CD8-positive, alpha-beta memory T cell (primary cell): ENCODE measurements at places on chromosomes 5 and 9.

GRCh38 chr5:33372721-33373472 is 67.9 kb upstream of the TARS1 start:
- DNase-seq: no peak
- H3K4me1 ChIP-seq: no peaks in the 10 kb centered on the region
- H3K4me3 ChIP-seq: no peak overlapping the region
- no peaks in the 10 kb centered on the region for H3K36me3 ChIP-seq
- H3K27me3 ChIP-seq: no peaks in the 10 kb centered on the region

DNA sequence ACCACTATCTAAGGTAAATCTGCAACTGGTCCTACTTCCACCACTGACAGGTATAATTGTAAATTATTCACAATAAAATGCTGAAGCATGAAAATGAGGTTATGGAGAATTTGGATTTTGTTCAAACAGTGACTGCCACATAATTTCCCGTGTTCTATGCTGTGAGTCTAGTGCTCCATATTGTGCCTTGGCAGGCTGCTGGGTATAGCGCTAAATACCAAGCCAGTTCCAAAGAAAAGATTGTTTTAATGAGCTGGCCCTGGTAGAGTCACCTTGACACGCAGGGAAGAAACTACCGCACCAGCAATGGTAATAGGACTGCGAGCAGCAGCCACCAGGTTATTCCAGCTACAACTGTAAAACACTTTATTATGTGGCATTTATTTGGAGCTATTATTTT is 30.4 kb downstream of the PSMB7 start:
- peaks cover 11% of the 10 kb centered on the region for H3K4me1 ChIP-seq
- H3K4me3 ChIP-seq: no peak overlapping the region
- DNase-seq: no peak
- H3K27ac ChIP-seq: no peak overlapping the region
- no peaks in the 10 kb centered on the region for H3K27me3 ChIP-seq
- H3K36me3 ChIP-seq: peaks cover 23% of the 10 kb centered on the region

DNA sequence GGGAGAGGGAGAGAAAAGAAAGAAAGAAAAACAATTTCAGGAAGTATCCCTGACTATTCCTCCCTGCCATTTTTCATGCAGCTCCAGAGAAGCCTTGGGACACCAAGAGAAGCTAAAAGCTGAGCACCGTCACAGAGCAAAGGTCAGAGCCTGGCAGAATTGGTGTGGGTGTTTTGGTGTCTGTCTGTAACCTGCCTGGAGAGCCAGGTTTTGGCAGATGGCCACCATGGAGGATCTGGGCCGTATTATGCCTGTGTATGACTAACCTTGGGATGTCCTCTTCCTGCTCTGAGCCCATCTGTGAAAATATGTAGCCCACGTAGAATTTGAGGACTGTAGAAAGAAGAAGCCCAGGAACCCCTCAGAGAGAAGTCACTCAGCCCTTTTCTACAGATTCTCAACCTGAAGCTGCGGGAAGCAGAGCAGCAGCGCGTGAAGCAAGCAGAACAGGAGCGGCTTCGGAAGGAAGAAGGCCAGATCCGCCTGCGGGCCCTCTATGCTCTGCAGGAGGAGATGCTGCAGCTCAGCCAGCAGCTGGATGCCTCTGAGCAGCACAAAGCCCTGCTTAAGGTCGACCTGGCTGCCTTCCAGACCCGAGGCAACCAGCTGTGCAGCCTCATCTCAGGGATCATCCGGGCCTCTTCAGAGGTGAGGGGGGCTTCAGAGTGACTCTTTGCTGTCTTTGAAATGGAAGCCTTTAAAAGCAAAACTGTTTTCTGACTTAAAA is 18.8 kb downstream of the GLE1 start:
- no peak overlapping the region for H3K27ac ChIP-seq
- H3K27me3 ChIP-seq: no peaks in the 10 kb centered on the region
- peaks cover 41% of the 10 kb centered on the region for H3K36me3 ChIP-seq
- H3K4me1 ChIP-seq: no peaks in the 10 kb centered on the region
- no peak overlapping the region for H3K4me3 ChIP-seq

- no peak overlapping the region for H3K4me3 ChIP-seq
- DNase-seq: no peak
- H3K27me3 ChIP-seq: no peaks in the 10 kb centered on the region
- H3K4me1 ChIP-seq: no peaks in the 10 kb centered on the region
- H3K36me3 ChIP-seq: no peaks in the 10 kb centered on the region
These were observed 243.2 kb downstream of the CDK5RAP2 start for GRCh38 chr9:120336753-120337090.

GRCh38 chr9:119852390-119852789 is 483.2 kb upstream of the BRINP1 start:
- no peaks in the 10 kb centered on the region for H3K36me3 ChIP-seq
- no peak overlapping the region for H3K27ac ChIP-seq
- H3K27me3 ChIP-seq: no peaks in the 10 kb centered on the region
- no peaks in the 10 kb centered on the region for H3K4me1 ChIP-seq
- no peak for DNase-seq

- H3K27ac ChIP-seq: no peak overlapping the region
- H3K27me3 ChIP-seq: no peaks in the 10 kb centered on the region
- no peak for DNase-seq
- no peak overlapping the region for H3K4me3 ChIP-seq
These were observed 22.0 kb downstream of the MAP3K1 start for GRCh38 chr5:56837381-56837780.

GRCh38 chr9:136618580-136619547 is 43.9 kb upstream of the EGFL7 start:
- H3K4me3 ChIP-seq: no peak overlapping the region
- H3K27me3 ChIP-seq: no peaks in the 10 kb centered on the region
- H3K27ac ChIP-seq: no peak overlapping the region

DNA sequence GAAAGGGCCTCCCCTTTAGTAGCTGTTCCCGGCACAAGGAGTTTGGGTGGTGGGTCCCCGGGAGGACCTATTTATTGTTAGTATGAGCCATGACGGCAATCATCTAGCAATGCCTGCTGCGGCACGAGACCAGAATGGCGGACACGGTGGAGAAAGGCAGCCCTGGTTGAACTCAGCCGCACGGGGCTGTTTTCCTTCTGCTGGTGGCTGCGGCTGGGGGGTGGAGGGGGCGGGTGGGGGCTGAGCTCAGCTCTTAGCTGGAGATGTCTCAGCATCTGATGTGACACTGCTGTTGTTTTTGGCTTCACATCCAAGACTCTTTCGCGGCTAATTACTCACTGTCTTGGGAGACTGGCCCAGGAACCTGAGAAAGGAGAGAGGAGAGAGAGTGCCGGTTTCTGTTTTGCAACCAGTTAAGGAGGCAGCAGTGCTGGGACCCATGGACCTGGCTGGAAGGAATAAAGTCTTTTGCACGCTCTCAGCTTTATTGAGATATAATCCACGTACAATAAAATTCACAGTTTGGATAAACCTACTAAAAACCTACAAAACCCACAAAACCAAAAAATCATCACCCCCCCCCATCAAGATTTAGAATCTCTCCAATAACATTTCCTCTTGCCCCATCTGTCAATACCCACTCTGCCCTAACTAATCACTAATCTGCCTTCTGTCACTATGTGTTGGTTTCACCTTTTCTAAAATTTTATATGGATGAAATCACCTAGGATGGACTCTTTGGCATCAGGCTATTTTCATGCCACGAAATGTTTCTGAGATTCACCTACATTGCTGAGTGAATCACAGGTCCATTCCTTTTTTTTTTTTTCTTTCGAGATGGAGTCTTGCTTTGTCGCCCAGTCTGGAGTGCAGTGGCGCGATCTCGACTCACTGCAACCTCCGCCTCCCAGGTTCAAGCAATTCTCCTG is 81.8 kb upstream of the NEURL1B start:
- DNase-seq: no peak
- H3K4me3 ChIP-seq: no peak overlapping the region
- H3K27ac ChIP-seq: no peak overlapping the region

GRCh38 chr9:117290856-117291622 is 123.8 kb downstream of the ASTN2 start:
- no peak overlapping the region for H3K27ac ChIP-seq
- no peaks in the 10 kb centered on the region for H3K4me1 ChIP-seq
- no peak for DNase-seq
- H3K27me3 ChIP-seq: no peaks in the 10 kb centered on the region
- H3K36me3 ChIP-seq: no peaks in the 10 kb centered on the region
- H3K4me3 ChIP-seq: no peak overlapping the region

GRCh38 chr9:103245369-103245768 is 250.2 kb downstream of the CYLC2 start:
- no peaks in the 10 kb centered on the region for H3K36me3 ChIP-seq
- DNase-seq: no peak
- no peak overlapping the region for H3K4me3 ChIP-seq
- no peaks in the 10 kb centered on the region for H3K4me1 ChIP-seq
- no peaks in the 10 kb centered on the region for H3K27me3 ChIP-seq

DNA sequence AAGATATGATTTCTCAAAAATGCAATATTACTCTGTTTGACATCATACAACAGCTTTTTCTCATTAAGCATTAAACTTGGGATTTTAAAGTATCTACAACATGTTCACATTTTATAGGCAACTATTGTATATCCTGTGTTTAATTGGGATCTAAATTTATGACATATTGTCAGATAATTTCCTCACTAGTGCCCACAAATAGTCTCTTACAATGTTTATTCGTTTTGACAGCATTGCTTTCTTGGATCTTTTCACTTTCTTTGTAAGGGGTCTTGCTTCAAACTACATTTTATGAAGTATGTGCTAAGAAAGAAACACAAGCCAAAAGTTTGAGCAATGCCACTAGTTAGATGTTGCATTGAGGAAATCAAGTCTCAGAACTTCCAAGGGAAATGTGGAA is 285.1 kb downstream of the TMEM167A start:
- H3K4me1 ChIP-seq: no peaks in the 10 kb centered on the region
- H3K27ac ChIP-seq: no peak overlapping the region
- no peak overlapping the region for H3K4me3 ChIP-seq
- no peaks in the 10 kb centered on the region for H3K36me3 ChIP-seq
- no peak for DNase-seq
- H3K27me3 ChIP-seq: no peaks in the 10 kb centered on the region

DNA sequence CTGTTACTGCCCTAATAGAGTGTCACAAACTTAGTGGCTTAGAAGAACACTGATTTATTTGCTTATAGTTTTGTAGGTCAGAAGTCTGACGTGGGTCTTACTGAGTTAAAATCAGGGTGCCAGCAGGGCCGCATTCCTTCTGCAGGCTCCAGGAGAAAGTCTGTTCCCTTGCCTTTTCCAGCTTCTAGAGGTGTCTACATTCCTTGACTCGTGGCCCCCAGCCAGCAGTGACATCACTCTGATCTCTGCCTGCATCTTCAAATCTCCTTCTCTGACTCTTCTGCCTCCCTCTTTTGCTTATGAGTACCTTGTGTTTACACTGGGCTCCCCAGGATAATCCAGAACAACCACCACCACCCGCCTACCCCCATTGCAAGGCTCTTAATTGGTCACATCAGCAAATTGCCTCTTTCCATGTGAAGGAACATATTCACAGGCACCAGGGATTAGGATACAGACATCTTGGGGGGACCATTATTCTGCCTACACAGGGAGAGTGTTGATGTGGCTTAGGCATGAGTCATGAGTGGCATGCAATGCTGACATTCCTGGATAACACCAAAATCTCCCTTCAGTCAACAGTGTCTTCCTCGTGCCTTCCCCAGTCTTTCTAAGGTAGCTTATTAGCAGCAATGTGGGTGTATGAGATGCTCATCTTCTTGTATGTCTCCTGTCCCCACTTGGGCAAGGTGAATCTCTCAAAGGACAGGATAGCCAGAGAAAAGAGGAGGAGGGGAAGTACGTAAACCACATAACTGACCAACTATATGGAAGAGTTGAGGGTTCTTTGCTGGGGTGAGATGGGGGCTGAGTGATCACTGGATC is 24.4 kb downstream of the CYFIP2 start:
- no peak overlapping the region for H3K4me3 ChIP-seq
- DNase-seq: no peak
- peaks cover 52% of the 10 kb centered on the region for H3K4me1 ChIP-seq
- H3K36me3 ChIP-seq: peaks cover 61% of the 10 kb centered on the region
- H3K27me3 ChIP-seq: no peaks in the 10 kb centered on the region

GRCh38 chr5:88967633-88968585 is 84.9 kb upstream of the MEF2C start:
- H3K27ac ChIP-seq: no peak overlapping the region
- H3K36me3 ChIP-seq: no peaks in the 10 kb centered on the region
- DNase-seq: no peak
- H3K4me3 ChIP-seq: no peak overlapping the region
- H3K4me1 ChIP-seq: no peaks in the 10 kb centered on the region

- peaks cover 33% of the 10 kb centered on the region for H3K4me1 ChIP-seq
- DNase-seq: no peak
- H3K27ac ChIP-seq: peak overlapping the region; percentile 100
- peaks cover 38% of the 10 kb centered on the region for H3K36me3 ChIP-seq
These were observed 432 bp downstream of the HSPA9 start for GRCh38 chr5:138574744-138575193.

DNA sequence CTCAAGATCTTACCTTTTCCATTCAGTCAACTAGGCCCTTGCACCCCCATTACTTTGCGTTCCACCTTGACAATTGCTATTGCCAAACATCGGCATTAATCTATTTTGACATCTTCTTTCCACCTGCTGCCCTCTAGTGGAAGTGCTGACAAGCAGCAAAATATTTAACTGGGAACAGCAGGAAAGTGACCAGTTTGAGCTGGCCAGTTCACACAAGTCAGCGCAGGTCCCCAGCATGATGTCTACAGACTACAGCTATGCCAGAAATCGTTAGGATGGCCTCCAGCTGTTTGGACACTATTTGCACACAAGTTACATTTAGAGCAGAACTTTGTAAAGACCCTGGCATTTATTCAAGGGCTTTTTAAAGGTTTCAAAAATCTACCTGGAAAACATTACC is 160.1 kb downstream of the GHR start:
- no peaks in the 10 kb centered on the region for H3K36me3 ChIP-seq
- no peak for DNase-seq
- no peak overlapping the region for H3K27ac ChIP-seq
- no peaks in the 10 kb centered on the region for H3K4me1 ChIP-seq
- H3K4me3 ChIP-seq: no peak overlapping the region

GRCh38 chr9:18263377-18263776 is 210.6 kb upstream of the ADAMTSL1 start:
- H3K4me1 ChIP-seq: no peaks in the 10 kb centered on the region
- no peak overlapping the region for H3K27ac ChIP-seq
- no peaks in the 10 kb centered on the region for H3K27me3 ChIP-seq
- no peak overlapping the region for H3K4me3 ChIP-seq

DNA sequence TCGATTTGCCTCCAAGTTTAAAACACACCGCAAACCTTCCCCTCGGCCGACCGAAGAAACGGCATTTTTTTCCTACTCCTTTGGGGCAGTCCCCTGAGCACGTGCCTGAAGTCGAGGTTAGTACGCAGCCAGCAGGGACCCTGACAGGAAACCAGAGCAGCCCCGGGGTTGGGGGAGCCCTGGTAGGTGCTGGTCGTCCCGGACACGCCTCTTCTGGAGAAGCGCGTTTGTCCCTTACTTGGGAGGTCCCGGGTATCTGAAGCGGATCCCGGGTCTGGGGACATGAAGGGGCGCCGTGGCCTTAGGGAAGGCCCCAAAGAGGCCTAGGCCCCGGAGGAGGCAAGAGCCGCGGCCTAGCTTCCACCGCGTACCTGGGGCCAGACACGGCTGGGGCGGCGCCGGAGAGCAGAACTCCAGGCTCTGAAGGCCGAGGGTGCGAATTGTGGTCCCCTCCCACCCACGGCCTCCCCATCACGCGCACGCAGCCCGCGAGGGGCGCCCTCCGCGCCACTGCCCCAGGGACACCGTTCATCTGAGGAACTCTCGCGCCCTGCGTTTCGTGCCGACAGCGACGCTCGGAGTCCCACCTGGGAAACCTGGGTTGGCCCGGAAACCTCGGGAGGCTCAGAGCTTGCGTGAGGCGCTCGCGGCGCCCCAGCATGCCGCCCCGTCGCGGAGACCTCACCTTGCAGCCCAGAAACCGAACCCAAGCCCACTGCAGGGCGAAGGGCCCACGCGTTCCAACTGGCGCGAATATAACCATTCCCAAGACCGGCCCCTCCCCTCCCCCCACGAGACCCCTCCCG is 10.4 kb downstream of the OTP start:
- H3K27me3 ChIP-seq: peaks cover 49% of the 10 kb centered on the region
- no peak for DNase-seq
- H3K4me3 ChIP-seq: no peak overlapping the region
- H3K27ac ChIP-seq: no peak overlapping the region
- H3K4me1 ChIP-seq: peaks cover 17% of the 10 kb centered on the region
- H3K36me3 ChIP-seq: no peaks in the 10 kb centered on the region
